ENCODE measurements at places on chromosomes 7 and 10.

DNA sequence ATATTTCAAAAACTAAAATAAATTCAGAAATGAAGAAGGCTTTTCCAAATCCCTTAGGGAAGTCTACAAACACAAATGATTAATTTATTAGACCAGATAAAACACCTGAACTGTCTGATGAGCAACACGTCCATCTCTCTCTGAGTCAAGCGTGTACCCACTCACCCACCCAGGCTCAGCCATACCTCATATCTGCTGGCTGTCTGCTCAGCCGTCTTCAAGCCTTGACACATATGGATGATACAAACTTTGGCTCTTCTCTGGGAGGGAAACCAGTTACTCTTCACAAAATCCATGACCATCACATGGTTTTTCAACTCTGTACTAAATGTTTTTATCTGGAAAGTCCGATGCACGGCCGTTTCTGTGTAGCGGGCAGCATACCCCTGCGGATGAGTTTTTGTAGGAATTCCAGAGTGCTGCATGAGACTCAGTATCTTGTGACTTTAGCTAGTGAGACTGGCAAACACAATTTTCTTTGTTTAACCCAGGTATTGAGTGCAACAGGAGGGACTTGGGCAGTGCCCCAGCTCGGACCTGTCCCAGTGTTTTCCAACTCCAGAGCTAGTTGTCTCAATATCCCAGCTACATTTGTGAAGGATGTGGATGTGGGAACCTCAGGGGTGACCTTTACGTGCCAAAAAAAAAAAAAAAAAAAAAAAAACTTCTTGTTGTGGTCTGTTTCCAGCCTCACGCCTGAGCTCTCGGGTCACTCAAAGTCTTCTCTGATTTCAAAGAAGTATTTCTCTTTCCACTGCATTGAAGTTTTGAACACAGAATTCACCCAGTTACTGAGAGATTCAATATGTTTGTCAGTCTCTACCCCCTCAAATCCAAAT is at the start of gene C10orf90:
TSS of gene C10orf90 (minus strand) at position 638 of the 839 bp plus-strand sequence. CDS start at position 425, 213 bp downstream.
- no peak for DNase-seq

GRCh38 chr7:94277236-94277635 is 117.5 kb upstream of the COL1A2 start:
- DNase-seq, result no peak

GRCh38 chr7:8125680-8126444 is 136.1 kb downstream of the ICA1 start:
- DNase-seq, result no peak

DNA sequence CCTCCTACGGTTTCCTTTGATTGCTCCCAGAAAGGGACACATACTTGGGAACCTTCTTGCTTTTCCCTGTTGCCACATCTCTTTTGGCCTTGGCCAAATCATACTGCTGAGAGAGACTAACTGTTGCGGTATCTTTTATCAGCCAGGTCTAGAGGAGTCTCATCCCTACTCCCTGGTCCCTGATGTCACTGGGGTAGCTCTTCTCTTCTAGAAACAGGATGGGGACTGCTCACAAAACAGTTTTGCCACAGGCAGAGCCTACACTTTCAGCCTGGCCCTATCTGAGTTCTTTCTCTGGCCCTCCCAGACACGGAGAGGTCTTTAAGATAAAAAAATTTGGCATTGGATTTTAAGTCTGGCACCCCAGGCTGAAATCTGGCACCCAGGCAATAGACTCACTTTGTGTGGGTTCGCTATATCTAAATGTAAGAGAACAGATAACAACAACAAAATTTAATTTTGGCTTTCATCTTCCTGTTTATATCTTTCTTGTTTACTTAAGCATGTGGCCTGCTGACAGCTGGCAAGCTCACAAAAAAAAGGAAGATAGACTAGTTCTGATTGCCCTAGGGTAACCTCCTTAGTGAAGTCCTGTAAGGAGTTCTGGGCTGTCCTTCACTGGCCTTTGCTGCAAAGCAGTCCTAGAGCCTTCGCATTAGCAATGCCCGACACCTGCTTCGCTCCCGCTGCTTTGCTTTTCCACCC is 228.3 kb upstream of the NPVF start:
- no peak for DNase-seq

- DNase-seq, result peak; percentile 1
These were observed 198.0 kb upstream of the MKI67 start for GRCh38 chr10:128324058-128324827.

DNA sequence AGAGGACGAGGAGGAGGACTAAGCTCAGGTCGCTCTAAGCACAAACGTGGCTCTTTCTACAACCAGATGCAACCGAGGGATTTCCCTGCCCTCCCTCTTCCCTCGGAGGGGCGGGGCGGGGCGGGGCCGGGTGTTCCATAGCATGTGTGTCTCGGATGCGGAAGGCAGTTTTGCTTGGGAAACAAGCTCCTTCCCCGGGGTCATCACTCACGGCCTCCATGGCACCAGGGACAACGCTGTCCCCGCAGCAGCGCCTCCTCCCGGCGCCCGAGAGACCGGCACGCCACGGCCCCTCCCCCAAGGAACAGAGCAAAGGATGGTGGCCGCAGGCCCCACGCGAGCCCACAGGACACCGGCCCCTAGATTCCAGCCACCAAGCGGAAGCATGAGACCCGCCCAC is 110.5 kb downstream of the PAXIP1 start:
- DNase-seq, result no peak

- no peak for DNase-seq
These were observed 736.0 kb downstream of the AUTS2 start for GRCh38 chr7:70334295-70334694.

DNA sequence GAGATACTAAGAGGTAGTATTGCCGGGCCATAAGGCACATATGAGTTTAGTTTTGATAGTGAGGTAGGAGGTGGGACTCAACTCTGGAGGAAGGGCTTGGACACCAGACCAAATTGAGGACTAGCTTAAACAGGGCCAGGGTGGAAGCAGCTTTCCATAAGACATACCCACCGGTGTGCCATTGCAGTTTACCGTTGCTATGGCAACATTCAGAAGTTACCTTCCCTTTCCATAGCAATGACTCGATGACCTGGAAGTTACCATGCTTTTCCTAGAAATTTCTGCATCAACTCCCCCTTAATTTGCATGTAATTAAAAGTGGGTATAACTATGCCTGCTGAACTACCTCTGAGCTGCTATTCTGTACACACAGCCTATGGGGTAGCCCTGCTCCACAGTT is 10.9 kb upstream of the SNX10 start:
- no peak for DNase-seq

GRCh38 chr10:120783098-120783497 is 68.1 kb upstream of the WDR11 start:
- DNase-seq, result no peak

- no peak for DNase-seq
These were observed 265.9 kb downstream of the ZEB1 start for GRCh38 chr10:31584876-31585275.

DNA sequence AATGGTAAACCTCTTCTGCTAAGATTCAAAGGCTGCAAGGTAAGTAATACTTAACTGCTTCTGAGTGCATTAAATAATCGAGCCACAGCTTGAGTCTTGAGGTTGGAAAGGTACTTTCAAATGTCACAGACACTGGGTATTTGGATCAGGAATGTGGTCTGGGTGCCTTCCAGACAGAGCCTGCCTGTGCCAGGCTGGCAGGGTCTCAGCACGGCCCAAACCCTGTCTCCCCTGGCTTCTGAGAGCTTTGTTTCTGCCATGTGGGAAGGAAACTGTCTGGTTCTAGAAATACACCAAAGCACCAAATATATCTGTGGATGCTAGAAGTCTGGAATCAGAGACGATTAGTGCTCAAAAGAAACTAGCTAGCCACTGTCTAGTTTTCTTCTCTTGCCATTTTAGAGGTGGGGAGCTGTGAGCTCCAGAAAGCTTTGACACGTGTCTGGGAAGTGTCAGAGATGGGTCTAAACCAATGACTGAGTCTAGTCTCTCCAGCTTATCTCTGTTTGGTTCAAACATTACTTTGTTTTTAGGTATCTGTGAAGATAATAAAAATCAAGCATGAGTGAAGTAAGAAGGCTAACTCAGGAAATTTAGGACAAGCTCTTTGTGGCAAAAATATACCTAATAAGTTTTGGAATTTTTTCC is 162.8 kb downstream of the CYP26A1 start:
- DNase-seq, result no peak

DNA sequence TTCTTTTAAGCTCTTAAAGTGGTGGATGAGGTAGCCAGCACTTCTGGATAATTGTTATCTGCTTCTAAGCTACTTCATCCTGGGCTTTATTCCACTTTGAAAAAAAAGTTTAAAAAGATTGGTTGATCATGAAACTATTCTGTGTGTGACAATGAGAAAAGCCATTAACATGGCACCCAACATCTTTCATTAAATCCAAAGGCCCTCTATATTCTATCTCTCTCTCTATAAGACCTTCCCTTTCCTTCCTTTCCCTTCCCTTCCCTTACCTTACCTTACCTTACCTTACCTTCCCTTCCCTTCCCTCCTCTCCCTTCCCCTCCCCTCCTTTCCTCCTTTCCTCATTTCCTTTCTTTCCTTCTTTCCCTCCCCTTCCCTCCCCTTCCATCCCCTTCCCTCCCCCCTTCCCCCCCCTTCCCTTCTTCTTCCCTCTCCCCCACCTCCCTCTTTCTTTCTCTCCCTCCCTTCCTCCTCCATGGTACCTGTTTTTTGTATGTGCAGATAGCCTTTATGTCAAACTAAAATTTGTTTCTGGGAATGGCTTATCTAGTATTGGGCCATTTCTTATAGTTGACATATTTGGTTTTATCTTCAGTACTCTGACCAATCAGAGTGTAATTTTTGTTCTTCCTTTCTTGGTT is 218.7 kb downstream of the DKK1 start:
- DNase-seq, result no peak

GRCh38 chr10:13891128-13892000 is 304.6 kb downstream of the PRPF18 start:
- no peak for DNase-seq

- DNase-seq, result no peak
These were observed 41.6 kb upstream of the EPHB6 start for GRCh38 chr7:142813226-142813625.

- no peak for DNase-seq
These were observed 10.6 kb upstream of the ITGA8 start for GRCh38 chr10:15730341-15730740.

DNA sequence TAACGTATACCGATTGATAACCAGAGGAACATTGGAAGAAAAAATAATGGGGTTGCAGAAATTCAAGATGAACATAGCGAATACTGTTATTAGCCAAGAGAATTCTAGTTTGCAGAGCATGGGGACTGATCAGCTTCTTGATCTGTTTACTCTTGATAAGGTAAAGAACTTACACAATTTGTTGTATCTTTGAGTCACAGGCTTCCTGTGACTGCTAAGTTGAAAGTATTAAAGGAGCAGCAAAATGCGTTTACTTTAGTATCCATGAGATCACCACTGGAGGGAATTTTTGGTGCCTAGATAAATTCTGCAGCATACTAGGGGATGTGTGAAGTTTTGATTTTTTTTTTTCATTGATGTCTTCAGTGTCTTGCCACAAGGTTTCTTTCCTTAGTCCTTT is 103.6 kb downstream of the BTAF1 start:
- DNase-seq, result no peak

DNA sequence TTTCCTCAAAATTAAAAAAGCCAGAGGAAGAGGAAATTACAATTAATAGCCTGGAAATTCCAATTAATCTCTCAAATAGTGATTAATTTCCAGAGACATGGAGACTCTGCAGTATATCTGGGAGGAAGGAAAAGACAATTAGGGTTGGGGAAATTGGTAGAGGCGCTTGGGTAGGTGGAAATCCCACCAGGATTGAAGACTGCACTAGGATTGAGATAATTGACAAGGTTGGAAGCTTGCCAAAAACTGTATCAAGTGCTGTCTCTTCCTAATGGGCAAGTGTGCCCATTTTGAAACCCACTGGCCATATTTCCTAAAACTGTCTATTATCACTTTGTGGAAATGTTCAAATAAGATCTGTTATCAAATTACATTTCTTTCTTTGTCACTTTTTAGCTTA is 21.6 kb downstream of the CHN2 start:
- DNase-seq, result no peak

GRCh38 chr7:98312201-98312600 is 30.7 kb downstream of the BRI3 start:
- no peak for DNase-seq

DNA sequence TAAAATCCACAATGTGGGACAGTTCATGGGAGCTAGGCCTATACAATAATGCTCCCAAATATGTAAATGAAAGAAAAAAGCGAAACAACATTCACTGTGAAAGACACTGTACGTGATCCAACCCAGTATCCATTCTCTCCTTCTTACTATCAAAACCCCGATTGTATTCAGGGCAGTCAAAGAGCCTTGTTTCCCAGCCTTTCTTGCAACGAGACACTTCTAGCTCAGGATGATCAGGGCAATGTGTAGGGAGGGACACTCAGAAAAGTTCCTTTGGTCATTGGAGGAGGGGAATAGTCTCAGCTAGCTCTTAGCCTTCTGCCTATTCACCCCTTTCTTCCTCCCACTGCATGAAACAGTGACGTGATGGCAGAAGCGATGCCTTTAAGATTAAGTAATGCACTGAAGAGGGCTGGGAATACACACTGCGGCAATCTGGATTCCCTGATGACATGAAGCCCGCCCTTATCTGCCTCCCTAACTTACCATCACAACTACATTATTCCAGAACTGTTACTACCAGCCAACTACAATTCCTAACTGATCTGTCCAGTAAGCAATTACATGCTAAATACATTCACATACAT is 27.3 kb downstream of the UBE2H start:
- no peak for DNase-seq

DNA sequence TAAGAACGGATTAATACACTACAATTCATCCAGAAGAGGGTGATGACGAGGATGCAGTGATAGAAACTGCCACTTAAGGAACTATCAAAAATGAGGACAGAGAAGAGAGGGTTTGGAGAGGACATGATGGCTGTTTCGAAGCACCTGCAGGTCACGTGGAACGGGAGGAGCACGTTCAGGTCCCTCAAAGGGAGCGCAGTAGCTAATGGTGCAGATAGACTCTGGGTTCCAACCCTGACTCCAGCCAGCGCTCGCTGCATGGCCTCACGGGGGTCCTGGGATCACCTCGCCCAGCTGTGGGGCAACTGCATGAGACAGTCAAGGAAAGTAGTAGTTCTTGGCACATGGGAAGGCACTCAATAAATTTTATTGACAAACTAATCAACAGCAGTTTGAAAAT is 208.6 kb upstream of the RNF32 start:
- DNase-seq, result no peak

DNA sequence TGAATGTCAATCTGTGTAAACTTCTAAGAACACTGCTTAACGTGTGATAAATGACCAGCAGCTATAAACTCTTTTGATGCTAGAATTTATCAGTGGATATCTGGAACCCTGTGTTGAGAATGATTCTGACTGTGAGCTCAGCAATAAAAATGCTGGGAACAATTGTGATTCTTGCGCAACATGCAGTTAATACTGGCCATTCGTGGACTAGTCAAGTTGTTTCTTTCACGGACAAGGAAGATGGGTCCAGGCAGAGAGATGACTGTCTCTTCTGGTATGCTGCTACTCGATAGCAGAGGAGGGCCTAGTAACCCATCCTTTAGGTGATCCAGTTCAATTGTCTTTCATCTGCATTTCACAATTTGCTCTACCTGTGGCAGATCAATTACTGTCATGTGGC is 394.8 kb upstream of the IGFBP3 start:
- no peak for DNase-seq

Data from NCI-H187 (cell line).